A549 treated with RU486 at 1 μM for 4 hours (cell line): ENCODE measurements at places on chromosomes 3 and 15. TPM values are rescaled to one million over a fixed set of nuclear protein-coding genes. Genes with fewer than 3 reads are reported as not detected.

Gene INSYN1
- 1.2 to 2.4 TPM (median 2.0 TPM) in 5 replicates for total RNA-seq

Gene TMC3
- total RNA-seq, result not detected in 5 replicates

Gene ARHGAP31
- 0.88 to 2.0 TPM (median 1.7 TPM) in 5 replicates for total RNA-seq

Gene SCAMP5
- total RNA-seq, result 11.2 to 15.7 TPM (median 14.7 TPM) in 5 replicates

Gene IGSF10
- total RNA-seq, result 0.49 to 0.82 TPM (median 0.55 TPM) in 5 replicates

Gene OXTR
- 6.8 to 9.4 TPM (median 8.8 TPM) in 5 replicates for total RNA-seq

Gene CELF6
- total RNA-seq, result 0.08 to 0.15 TPM (median 0.11 TPM) in 5 replicates

Gene LARP6
- total RNA-seq, result 55.7 to 88.3 TPM (median 82.7 TPM) in 5 replicates

Gene SI
- total RNA-seq, result not detected in 5 replicates

Gene PAK6
- total RNA-seq, result 0.11 to 0.87 TPM (median 0.21 TPM) in 5 replicates

Gene FANCD2OS
- total RNA-seq, result not detected in 5 replicates

Gene CYP8B1
- not detected in 5 replicates for total RNA-seq

Gene INO80
- total RNA-seq, result 10.9 to 17.3 TPM (median 13.6 TPM) in 5 replicates

Gene UBA3
- total RNA-seq, result 19.5 to 33.2 TPM (median 25.2 TPM) in 5 replicates

Gene TMEM207
- not detected in 5 replicates for total RNA-seq

Gene HIGD2B
- not detected in 5 replicates for total RNA-seq

Gene POPDC2
- total RNA-seq, result 0.11 to 1.3 TPM (median 0.24 TPM) in 5 replicates

Gene CLDN1
- total RNA-seq, result 15.7 to 34.1 TPM (median 28.5 TPM) in 5 replicates

Gene CCDC54
- total RNA-seq, result not detected in 5 replicates

Gene PSTPIP1
- not detected in 5 replicates for total RNA-seq

Gene ESYT3
- total RNA-seq, result 0.57 to 0.88 TPM (median 0.76 TPM) in 5 replicates

Gene FAM107A
- total RNA-seq, result not detected in 5 replicates

Gene PIF1
- 12.7 to 22.4 TPM (median 18.7 TPM) in 5 replicates for total RNA-seq

Gene C2CD4A
- 0.05 to 0.09 TPM (median 0.06 TPM) in 3 of 5 replicates, not detected in the others for total RNA-seq

Gene SCN10A
- total RNA-seq, result not detected in 5 replicates

Gene CFAP100
- not detected in 5 replicates for total RNA-seq

Gene SAMD7
- not detected in 5 replicates for total RNA-seq

Gene TRAT1
- total RNA-seq, result not detected in 5 replicates

Gene RTP1
- total RNA-seq, result not detected in 5 replicates

Gene AADACL2
- total RNA-seq, result not detected in 5 replicates

Gene ABHD5
- total RNA-seq, result 16.4 to 23.3 TPM (median 18.3 TPM) in 5 replicates

Gene BRPF1
- total RNA-seq, result 16.1 to 19.8 TPM (median 18.8 TPM) in 5 replicates

Gene GPR156
- total RNA-seq, result 0.38 to 0.70 TPM (median 0.47 TPM) in 5 replicates

Gene ECE2
- not detected in 5 replicates for total RNA-seq

Gene STAC
- total RNA-seq, result 1.8 to 2.9 TPM (median 2.5 TPM) in 5 replicates

Gene RFTN1
- 2.9 to 3.4 TPM (median 3.2 TPM) in 5 replicates for total RNA-seq

Gene CSTA
- total RNA-seq, result 0.73 to 1.9 TPM (median 0.97 TPM) in 5 replicates

Gene RBM5
- 29.4 to 36.2 TPM (median 32.1 TPM) in 5 replicates for total RNA-seq

Gene SLC28A2
- total RNA-seq, result not detected in 5 replicates

Gene GREM1
- 6.0 to 16.3 TPM (median 8.2 TPM) in 5 replicates for total RNA-seq

Gene PSMD2
- 323 to 418 TPM (median 327 TPM) in 5 replicates for total RNA-seq

Gene ATR
- total RNA-seq, result 9.2 to 12.3 TPM (median 11.5 TPM) in 5 replicates

Gene PDCD7
- 21.6 to 31.2 TPM (median 30.0 TPM) in 5 replicates for total RNA-seq
